ENCODE measurements at places on chromosomes 11 and 22. TPM values are rescaled to one million over a fixed set of nuclear protein-coding genes. Genes with fewer than 3 reads are reported as not detected.

The KRTAP5-7 gene
- total RNA-seq, result 0.20 TPM

- no peaks in the 10 kb centered on the region for H3K4me1 ChIP-seq
- no peaks in the 10 kb centered on the region for H3K36me3 ChIP-seq
- H3K27me3 ChIP-seq, result peaks cover 25% of the 10 kb centered on the region
- no peak overlapping the region for H3K4me3 ChIP-seq
These were observed 22.7 kb upstream of the FGF19 start for GRCh38 chr11:69726481-69726880.

GRCh38 chr11:28400331-28401100 is 292.3 kb downstream of the METTL15 start:
- H3K4me1 ChIP-seq, result no peaks in the 10 kb centered on the region
- no peaks in the 10 kb centered on the region for H3K36me3 ChIP-seq
- H3K27ac ChIP-seq, result no peak overlapping the region
- no peak overlapping the region for H3K4me3 ChIP-seq
- no peaks in the 10 kb centered on the region for H3K27me3 ChIP-seq

GRCh38 chr22:17732251-17732854 is 41.9 kb downstream of the BID start:
- no peak overlapping the region for H3K4me3 ChIP-seq
- peaks cover under 1% of the 10 kb centered on the region for H3K4me1 ChIP-seq
- no peaks in the 10 kb centered on the region for H3K27me3 ChIP-seq
- DNase-seq, result no peak
- peaks cover 4% of the 10 kb centered on the region for H3K36me3 ChIP-seq

DNA sequence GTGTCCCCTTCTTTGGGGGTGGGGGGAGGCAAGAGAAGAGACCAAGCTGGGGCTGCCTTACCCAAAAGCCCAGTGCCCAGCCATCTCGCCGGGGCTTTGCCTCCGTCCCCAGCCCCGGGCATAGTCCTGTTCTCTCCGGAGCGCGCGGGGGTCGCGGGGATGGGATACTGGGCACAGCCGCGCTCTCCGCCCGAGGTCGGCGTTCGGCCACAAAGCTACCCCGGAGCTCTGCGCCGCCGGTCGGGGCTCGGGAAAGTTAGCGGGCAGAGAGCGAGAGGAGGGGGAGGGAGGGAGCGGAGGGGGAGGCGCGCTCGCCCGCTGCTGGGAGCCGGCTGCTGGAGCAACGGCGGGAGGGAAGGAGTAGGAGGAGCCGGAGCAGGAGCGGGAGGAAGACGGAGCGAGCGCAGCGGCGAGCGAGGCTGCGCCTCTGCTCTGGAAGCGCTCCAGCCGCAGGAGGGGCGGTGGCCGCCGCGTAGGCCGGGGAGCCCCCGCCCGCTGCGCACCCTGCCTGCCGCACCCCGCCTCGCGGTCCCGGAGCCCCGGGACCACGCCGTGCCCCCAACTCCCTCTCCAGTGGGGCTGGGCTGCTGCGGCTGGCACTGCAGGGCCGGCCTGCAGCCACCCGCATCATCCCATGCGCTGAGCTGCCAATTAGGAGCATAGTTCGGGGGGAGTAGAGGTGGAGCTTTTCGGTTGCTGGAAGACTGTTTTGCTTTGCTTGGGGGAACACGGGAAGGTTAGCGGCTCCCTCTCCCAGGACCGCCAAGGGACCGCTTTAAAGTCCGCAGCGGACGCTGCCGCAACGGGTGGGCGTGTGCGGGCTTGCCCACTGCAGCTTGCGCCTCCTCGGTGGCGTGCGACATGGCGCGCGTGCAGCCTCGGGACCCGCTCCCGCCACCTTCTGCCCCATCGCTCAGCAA is at the start of gene SCN4B:
SCN4B (minus strand) TSS at position 272 of the 920 bp plus-strand sequence; CDS start at position 122, 150 bp downstream.
- no peaks in the 10 kb centered on the region for H3K36me3 ChIP-seq
- peak; percentile 73 for DNase-seq
- H3K4me1 ChIP-seq, result peaks cover 17% of the 10 kb centered on the region

DNA sequence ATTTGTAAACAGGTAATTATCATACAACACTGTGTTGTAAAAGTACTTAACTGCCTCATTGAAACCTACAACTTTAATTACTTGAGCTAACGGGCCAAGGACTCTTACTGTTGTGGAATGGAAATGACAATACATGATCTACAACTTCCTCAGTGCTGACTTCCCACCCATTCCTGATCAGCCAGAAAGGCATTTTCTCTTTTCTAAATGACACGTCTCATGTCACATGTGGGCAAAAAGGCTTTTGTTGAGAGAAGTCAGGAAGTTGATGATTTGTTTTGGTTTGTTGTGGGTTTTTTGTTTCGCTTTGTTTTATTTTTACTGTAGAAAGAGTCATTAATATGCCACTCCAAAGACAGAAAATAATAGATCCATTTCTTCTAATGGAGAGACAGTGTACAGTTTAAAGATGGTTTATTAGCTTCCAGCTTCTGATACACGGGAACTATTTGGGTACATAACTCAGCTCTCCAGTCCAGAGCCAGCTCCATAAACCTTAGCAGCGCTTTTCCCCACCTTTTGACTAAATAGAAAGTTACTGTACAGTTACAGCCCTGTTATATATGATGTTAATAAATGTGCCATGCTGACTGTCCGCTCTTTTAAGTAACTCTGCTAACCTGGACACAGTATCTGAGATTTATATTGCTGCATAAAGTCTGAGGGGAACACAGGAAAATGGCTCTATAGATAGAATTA is 509.4 kb upstream of the API5 start:
- no peak overlapping the region for H3K4me3 ChIP-seq
- no peaks in the 10 kb centered on the region for H3K27me3 ChIP-seq
- no peaks in the 10 kb centered on the region for H3K4me1 ChIP-seq
- no peak for DNase-seq
- H3K27ac ChIP-seq, result no peak overlapping the region
- no peaks in the 10 kb centered on the region for H3K36me3 ChIP-seq

GRCh38 chr11:123302751-123303195 is 107.7 kb upstream of the CLMP start:
- H3K4me1 ChIP-seq, result peaks cover 30% of the 10 kb centered on the region
- no peak overlapping the region for H3K4me3 ChIP-seq
- no peaks in the 10 kb centered on the region for H3K27me3 ChIP-seq
- no peak overlapping the region for H3K27ac ChIP-seq
- DNase-seq, result no peak
- H3K36me3 ChIP-seq, result no peaks in the 10 kb centered on the region

GRCh38 chr11:19232910-19233503 is 7.7 kb downstream of the E2F8 start:
- no peaks in the 10 kb centered on the region for H3K4me1 ChIP-seq
- H3K27me3 ChIP-seq, result no peaks in the 10 kb centered on the region
- no peak for DNase-seq
- no peaks in the 10 kb centered on the region for H3K36me3 ChIP-seq
- no peak overlapping the region for H3K4me3 ChIP-seq

- H3K27ac ChIP-seq, result no peak overlapping the region
- H3K36me3 ChIP-seq, result no peaks in the 10 kb centered on the region
- H3K4me1 ChIP-seq, result no peaks in the 10 kb centered on the region
- H3K27me3 ChIP-seq, result no peaks in the 10 kb centered on the region
- DNase-seq, result no peak
- H3K4me3 ChIP-seq, result no peak overlapping the region
These were observed 984.3 kb upstream of the CCDC90B start for GRCh38 chr11:84270466-84270865.

- H3K27ac ChIP-seq, result no peak overlapping the region
- no peaks in the 10 kb centered on the region for H3K36me3 ChIP-seq
- H3K4me1 ChIP-seq, result no peaks in the 10 kb centered on the region
- H3K27me3 ChIP-seq, result no peaks in the 10 kb centered on the region
These were observed 1117.7 kb downstream of the BRD1 start for GRCh38 chr22:48709976-48710375.

- H3K4me3 ChIP-seq, result peak within 1 kb of the TSS; percentile 54
- H3K36me3 ChIP-seq, result no peaks in the 10 kb centered on the region
- H3K4me1 ChIP-seq, result peaks cover 5% of the 10 kb centered on the region
- peak within 1 kb of the TSS; percentile 80 for H3K27ac ChIP-seq
- peak; percentile 92 for DNase-seq
These were observed at the start of gene MRGPRF for GRCh38 chr11:69013009-69013951. Gene MRGPRF (minus strand): TSS chr11:69013246. CDS start chr11:69009901, 3,345 bp downstream.

DNA sequence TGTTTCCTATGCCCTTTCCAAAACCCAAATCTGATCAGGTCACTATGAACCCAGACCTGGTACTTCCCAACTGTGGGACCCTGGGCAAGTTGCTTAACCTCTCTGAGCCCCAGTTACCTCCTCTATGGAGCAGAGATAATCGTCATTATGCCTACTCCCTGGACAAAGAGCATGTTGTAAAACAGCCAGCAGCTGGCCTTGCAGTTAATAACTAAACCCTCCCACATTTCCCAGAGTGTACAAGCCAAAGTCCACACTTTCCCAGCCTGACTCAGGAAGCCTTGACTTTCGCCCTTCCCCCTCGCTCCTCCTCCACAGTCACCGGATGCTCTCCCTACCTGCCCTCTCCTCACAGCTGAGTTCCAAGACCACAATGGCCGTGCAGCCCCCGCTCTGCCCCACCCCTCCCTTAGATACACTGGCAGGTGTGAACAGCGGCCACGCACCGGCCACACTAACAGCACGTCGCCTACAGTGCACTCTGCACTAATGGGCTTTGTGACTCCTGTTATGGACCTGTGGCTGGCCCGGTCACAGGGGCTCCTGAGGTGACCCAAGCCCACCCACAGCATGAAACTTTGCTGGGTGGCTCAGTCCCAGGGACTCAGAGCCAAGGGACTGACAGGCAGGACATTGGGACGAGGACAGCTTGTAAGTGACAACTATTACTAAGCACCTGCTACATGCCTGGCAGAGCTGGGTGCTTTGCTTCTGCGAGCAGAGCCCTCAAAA is 15.6 kb upstream of the MFNG start:
- peak overlapping the region; percentile 84 for H3K27ac ChIP-seq
- no peaks in the 10 kb centered on the region for H3K36me3 ChIP-seq

GRCh38 chr11:102676084-102676483 is 29.5 kb downstream of the MMP27 start:
- DNase-seq, result no peak
- no peaks in the 10 kb centered on the region for H3K36me3 ChIP-seq
- H3K4me1 ChIP-seq, result no peaks in the 10 kb centered on the region
- H3K4me3 ChIP-seq, result no peak overlapping the region

The CD3G gene
- not detected for total RNA-seq

The MS4A4E gene
- total RNA-seq, result not detected

GRCh38 chr11:285021-285893 is 3.7 kb upstream of the PGGHG start:
- H3K4me1 ChIP-seq, result peaks cover 18% of the 10 kb centered on the region
- H3K4me3 ChIP-seq, result no peak overlapping the region
- H3K27me3 ChIP-seq, result peaks cover 69% of the 10 kb centered on the region
- DNase-seq, result no peak
- no peaks in the 10 kb centered on the region for H3K36me3 ChIP-seq

The PICK1 gene
- total RNA-seq, result 20.2 TPM

- no peaks in the 10 kb centered on the region for H3K4me1 ChIP-seq
- H3K4me3 ChIP-seq, result no peak overlapping the region
These were observed 1707.6 kb upstream of the RAG2 start for GRCh38 chr11:38305682-38306081.

- H3K4me1 ChIP-seq, result no peaks in the 10 kb centered on the region
- H3K27ac ChIP-seq, result no peak overlapping the region
- H3K27me3 ChIP-seq, result no peaks in the 10 kb centered on the region
- DNase-seq, result no peak
- H3K4me3 ChIP-seq, result no peak overlapping the region
These were observed 64.6 kb upstream of the TTC12 start for GRCh38 chr11:113249786-113250185.

GRCh38 chr11:94184846-94185245 is 56.2 kb downstream of the PANX1 start:
- no peak overlapping the region for H3K4me3 ChIP-seq

DNA sequence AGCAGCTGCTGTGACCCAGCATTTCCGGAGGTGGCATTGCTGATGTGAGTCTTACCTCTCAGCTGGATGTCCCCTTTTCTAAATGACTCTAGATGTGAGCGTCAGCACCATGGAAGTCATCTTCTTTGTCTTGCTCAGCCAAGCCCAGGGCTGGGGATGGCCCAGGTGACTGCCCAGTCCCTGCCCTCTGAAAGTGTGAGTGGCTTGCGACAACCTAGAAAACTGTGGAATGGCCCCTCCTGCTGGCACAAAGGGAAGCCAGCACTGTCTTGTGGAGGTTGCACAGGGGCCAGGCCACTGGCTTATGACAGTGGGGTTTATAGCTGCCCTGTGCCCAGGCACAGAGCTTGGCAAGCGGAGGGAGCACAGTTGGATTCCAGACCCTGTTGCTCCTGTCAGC is 6.2 kb downstream of the TUB start:
- H3K4me3 ChIP-seq, result no peak overlapping the region
- no peak overlapping the region for H3K27ac ChIP-seq
- H3K4me1 ChIP-seq, result peaks cover 56% of the 10 kb centered on the region
- no peaks in the 10 kb centered on the region for H3K27me3 ChIP-seq
- no peak for DNase-seq

The C22orf31 gene
- total RNA-seq, result not detected

- no peak for DNase-seq
- peaks cover 60% of the 10 kb centered on the region for H3K36me3 ChIP-seq
- no peaks in the 10 kb centered on the region for H3K27me3 ChIP-seq
- H3K27ac ChIP-seq, result no peak overlapping the region
These were observed 6.6 kb downstream of the SMARCB1 start for GRCh38 chr22:23793326-23793725.

The CCDC116 gene
- 0.35 TPM for total RNA-seq

GRCh38 chr11:63023841-63024648 is 8.4 kb upstream of the SLC22A8 start:
- no peaks in the 10 kb centered on the region for H3K27me3 ChIP-seq
- no peak overlapping the region for H3K27ac ChIP-seq
- DNase-seq, result peak; percentile 89
- peaks cover 7% of the 10 kb centered on the region for H3K4me1 ChIP-seq
- H3K4me3 ChIP-seq, result no peak overlapping the region
- H3K36me3 ChIP-seq, result no peaks in the 10 kb centered on the region

The MPEG1 gene
- 17.3 TPM for total RNA-seq

The TEX54 gene
- not detected for total RNA-seq

GRCh38 chr11:92251980-92252379 is 27.4 kb downstream of the FAT3 start:
- no peak overlapping the region for H3K27ac ChIP-seq
- H3K27me3 ChIP-seq, result no peaks in the 10 kb centered on the region
- H3K4me1 ChIP-seq, result no peaks in the 10 kb centered on the region
- DNase-seq, result no peak
- H3K4me3 ChIP-seq, result no peak overlapping the region

The ARHGAP20 gene
- total RNA-seq, result 0.25 TPM

GRCh38 chr11:121443688-121444275 is 8.3 kb upstream of the SORL1 start:
- H3K27ac ChIP-seq, result no peak overlapping the region
- H3K27me3 ChIP-seq, result no peaks in the 10 kb centered on the region
- H3K4me1 ChIP-seq, result no peaks in the 10 kb centered on the region
- H3K4me3 ChIP-seq, result no peak overlapping the region
- no peaks in the 10 kb centered on the region for H3K36me3 ChIP-seq

GRCh38 chr22:26477341-26477731 is 6.2 kb downstream of the HPS4 start:
- DNase-seq, result no peak
- no peak overlapping the region for H3K27ac ChIP-seq
- no peak overlapping the region for H3K4me3 ChIP-seq
- no peaks in the 10 kb centered on the region for H3K27me3 ChIP-seq

The PKP3 gene
- total RNA-seq, result 0.85 TPM

DNA sequence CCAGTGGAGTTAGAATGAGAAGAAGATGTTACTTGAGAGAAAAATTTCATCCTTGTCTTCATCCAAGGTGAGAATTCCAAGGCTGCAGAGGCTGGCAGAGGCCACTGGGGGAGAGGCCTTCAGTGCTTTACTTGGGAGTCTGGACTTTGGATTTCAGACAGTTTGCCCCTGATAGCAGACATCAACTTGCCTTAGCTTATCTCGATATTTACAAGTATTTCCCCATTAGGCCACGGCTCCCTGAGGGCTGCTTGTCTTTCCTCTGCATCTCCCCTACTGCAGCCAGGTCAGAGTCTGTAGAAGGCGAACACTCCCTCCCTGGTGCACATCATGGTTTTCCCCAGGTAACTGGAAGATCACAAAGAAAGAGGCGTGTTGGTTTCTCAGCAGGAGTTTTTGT is 29.9 kb upstream of the BSX start:
- no peaks in the 10 kb centered on the region for H3K4me1 ChIP-seq
- H3K27ac ChIP-seq, result no peak overlapping the region
- no peaks in the 10 kb centered on the region for H3K27me3 ChIP-seq
- H3K4me3 ChIP-seq, result no peak overlapping the region
- H3K36me3 ChIP-seq, result no peaks in the 10 kb centered on the region
